Lower leg skin (tissue), 4 donors: ENCODE measurements at places on chromosomes 1 and 21.

DNA sequence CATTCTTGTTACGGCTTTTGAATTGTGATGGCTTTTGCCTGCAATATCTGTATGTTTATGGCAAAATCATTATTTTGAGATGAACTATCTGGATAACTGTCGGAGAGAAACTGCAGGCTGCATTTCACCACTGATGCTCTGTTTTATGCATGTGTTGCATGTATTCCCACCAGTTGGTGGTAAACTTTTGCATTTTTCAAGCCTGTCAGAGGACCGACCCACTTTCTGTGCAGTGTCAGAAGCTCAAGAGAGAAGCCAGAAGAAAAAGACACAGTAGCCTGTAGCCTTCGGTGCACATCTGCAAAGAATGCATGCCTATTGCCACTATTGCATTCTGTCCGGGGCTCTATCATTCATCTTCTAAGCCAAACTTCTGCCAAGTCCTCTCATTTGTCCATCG lies 41.6 kb downstream of the OLIG1 start:
- no peak for DNase-seq

GRCh38 chr1:14345946-14346550 lies 252.4 kb upstream of the KAZN start:
- DNase-seq, result no peak

GRCh38 chr1:71154429-71154828 lies 73.6 kb upstream of the ZRANB2 start:
- no peak for DNase-seq

DNA sequence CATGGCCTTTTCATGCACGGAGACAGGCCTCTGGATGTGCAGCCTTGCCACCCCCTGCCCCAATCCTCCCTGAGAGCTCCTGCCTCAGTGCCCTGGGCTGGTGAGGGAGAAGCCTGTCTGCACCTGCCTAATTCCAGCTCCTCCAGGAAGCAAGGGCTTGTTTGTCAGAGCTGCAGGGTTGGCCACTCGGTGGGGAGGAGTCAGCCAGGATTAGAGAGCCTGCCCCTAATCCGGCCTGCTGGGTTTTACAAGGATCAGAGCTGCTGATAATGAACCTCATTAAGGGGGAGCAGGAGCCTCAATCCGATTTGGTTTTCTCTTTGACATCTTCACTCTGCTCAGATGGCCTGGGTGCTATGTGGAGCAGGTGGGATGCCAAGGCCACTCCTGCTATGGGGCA lies 31.9 kb upstream of the LHX4 start:
- DNase-seq, result no peak

DNA sequence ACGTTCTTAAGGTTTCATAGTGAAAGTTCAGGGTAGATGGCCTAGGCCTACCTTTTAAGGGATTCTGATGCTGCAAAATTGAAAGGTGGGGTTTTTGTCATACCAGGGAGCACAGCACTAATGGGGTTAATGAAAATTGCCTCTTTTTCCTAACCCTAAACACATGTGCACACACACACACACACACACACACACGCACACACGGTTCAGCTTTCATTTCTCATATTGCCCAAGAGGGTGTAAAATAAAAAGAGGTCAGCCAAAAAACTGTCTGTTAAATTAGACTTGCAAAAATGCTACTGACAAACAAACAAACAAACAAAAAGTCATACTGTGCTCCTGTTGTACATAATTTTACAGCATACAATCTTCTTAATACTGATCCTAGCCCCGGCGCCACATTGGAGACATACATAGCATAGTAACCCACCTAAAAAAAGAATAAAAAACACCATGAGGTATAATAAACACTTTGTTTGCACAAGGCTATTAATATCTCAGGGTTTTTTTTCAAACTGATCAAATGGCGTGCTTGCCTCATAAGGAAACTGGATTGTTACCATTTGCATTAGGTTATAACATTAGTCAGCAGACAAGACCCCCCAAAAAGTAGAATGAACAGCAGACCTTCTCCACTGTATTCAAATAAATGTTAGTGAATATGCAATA lies 69.1 kb downstream of the TGFB2 start:
- no peak for DNase-seq

DNA sequence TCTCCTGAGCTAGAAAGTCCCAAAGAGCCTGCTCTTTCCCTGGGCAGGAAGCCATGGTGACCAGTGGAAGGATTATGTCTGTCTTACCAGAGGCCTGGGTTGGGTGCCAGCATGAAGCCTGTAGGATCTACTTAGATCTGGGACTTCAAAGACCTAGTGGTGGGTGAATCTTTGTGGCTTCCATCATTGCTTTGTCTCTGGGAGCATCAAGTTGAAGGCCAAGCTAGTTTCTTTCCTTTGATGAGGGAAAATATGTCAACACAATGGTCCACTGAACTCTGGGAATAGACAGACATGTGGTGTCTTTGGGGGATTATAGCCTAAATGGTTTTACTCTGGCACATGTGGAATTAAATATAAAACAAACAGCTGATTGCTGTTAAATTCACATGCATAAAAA lies 100.5 kb upstream of the HOOK1 start:
- no peak for DNase-seq
